Skin of body (tissue), 3 donors: ENCODE measurements at places on chromosomes 5 and 9. TPM values are rescaled to one million over a fixed set of nuclear protein-coding genes. Genes with fewer than 3 reads are reported as not detected.

DNA sequence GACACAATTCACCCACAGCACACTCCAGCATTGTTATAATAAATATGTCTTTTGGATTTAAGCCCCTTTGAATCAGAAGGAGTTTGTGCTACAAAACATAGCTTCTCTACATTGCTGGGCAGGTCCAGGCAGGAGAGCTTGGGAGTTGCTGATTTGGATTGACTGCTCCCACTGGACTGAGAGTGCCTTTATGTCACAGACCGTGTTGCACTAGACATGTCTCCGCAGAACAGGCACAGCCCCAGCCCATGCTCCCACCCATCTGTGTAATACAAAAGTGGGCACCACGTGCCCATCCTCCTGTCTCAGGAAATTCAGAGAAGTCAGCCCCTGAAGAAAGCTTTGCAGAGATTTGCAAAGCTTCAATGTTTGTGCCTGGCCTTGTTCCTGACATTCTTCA is 117.1 kb downstream of the MED10 start:
- DNase-seq: no peak

DNA sequence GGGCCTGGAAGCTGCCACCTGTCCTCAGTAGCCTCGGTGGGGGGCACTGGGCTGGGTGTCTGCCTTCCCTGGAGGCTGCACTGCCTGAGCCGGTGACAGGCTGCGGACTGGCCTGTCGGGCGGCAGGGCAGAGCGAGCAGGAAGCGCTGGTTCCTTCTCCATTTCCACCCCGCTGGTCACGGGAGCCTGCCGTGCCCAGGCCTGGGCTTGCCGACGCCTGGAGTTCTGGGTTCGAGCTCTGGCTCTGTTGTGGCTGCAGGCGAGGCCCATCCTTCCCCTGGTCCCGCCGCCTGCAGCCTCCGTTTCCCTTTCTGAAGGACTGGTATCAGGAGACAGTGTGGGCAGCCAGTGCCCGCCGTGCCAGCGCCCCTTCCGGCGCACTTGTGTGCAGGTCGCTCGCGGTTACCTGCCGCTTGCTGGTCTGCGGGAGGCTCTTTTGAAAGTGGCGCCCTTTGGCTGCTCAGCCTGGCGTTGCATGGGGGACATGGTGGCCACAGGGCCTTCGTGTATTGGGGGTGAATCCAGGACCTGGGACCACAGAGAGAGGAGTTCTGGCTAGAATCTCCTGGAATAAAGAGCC is 34.0 kb downstream of the RXRA start:
- no peak for DNase-seq

DNA sequence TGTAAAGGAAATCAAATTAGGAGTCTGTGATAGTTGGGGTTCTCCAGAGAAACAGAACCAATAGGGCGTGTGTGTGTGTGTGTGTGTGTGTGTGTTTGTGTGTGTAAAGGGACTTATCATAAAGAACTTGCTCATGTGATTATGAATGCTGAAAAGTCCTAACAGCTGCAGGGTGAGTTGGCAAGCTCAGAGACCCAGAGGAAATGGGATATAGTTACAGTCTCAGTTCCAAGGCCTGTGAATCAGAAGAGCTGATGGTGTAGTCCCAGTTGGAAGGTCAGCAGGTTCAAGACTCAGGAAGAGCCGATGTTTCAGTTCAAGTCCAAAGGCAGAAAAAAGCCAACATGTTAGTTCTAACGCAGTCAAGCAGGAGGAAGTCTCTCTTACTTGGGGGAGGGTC is 214.2 kb downstream of the ELAVL2 start:
- peak; percentile 35 for DNase-seq

- no peak for DNase-seq
Measured at GRCh38 chr9:6818292-6818922, 60.6 kb downstream of the KDM4C start.

- DNase-seq: no peak
Measured at GRCh38 chr5:128192368-128192767, 108.8 kb downstream of the SLC12A2 start.

DNA sequence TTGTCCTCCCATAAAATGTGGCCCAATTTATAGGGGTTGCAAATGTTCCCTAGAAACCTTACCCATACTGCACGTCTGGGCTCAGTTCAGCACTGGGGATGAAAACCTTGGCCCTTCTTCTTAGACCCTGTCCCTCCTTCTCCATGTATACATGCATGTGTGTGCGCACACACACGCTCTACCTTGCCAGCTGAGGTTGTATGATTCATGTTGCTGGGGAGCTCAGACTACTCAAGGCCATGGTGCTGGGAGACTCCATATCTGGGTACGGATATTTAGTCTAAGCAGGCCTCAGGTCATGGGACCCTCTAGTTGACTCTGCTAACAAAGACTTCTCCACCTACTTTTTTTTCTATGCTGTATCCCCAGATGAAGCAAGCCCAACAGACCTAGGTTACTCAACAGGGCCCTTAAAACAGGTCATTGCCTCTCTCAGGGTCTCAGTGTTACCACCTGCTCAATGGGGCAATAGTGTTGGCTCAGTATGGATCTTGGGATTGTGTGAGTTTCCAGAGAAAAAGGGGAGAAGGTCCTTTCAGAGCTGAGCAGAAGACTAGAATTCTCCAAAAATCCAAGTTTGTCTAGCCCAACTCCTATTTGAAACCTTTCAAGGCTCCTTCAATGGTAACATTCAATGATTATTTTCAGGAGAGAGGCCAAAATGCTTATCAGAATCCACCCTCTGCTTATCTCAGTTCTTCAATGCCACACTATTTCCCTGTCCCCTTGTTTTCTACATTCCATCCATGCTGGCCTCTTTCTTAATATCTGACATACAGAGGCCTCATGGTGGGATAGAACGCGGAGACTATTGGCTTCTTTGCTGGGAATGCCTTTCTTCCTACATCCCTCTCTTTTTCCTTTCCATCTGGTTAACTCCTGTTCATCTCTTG is 123.6 kb upstream of the PITX1 start:
- no peak for DNase-seq

The PCDHGB6 gene
- 5.6 TPM for total RNA-seq

The RNF208 gene
- total RNA-seq: 0.20 TPM

- DNase-seq: no peak
Measured at GRCh38 chr9:131840220-131840619, 100.3 kb upstream of the RAPGEF1 start.

- DNase-seq: no peak
Measured at GRCh38 chr5:107134931-107135330, 535.8 kb downstream of the EFNA5 start.

The PCDHGA7 gene
- total RNA-seq: 3.5 TPM

The BSPRY gene
- 3.9 TPM for total RNA-seq

The SPATA31E1 gene
- total RNA-seq: not detected

DNA sequence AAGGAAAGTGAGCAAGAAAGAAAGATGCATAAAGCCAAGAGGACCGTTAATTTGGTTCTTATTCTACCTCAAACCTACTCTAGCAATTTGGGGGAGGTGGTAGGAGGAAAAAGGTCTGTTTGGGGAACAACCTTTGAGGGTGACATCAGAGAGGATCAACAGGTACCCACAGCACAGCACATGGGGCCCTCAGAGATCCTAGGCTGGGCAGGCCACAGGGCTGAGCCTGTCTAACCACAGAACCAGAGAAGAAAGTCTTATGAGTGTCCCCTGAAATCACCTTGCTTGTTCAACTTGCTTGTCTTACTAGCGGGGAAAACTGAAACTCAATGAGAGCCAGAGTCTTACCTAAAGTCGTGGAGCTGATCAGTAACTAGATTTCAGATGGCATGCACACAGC is 385.2 kb downstream of the SPOCK1 start:
- no peak for DNase-seq

DNA sequence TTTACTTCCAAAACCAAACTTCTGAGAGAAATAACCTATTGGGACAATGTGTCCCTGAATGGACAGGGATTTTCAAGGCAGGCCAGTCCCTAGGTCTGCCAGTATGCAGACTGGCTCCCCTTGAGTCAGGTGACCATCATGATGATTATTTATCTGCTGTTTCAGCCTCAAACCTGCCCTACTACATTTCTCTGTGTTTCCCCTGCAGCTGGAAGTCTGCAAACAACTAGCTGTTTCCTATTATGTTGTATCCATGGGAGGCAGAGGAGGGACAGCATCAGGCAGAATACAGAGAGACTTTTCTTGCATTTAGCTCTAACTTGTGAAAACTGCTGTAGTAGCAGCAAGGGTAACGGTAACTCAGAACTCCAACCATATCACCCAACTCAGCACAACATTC is 36.2 kb upstream of the IFNK start:
- no peak for DNase-seq

The TBC1D2 gene
- total RNA-seq: 3.2 TPM

DNA sequence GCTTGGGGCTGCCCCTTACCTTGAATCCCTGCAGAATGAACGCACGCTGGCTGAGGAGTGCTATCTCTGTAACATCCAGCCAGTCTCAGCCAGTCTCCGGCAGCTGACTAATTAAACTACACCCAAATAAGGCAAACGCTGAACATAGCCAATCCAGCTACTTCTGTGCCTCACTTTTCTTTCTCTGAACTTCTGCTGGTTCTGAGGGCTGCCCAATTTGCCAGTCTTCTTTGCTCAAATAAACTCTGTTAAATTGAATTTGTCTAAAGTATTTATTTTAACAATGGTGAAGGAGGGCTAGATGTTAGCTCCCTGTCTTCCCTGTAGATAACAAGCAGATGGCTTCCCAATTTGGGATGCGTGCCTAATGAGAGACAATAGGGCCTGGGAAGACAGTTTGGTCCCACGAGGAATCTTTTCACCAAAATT is 154.0 kb upstream of the NFIL3 start:
- no peak for DNase-seq

The PBX3 gene
- total RNA-seq: 15.3 TPM

- peak; percentile 38 for DNase-seq
Measured at GRCh38 chr5:3595006-3595961, at the start of gene IRX1. Gene IRX1, plus strand, starts transcription at chr5:3595832. Its CDS starts 274 bp downstream, at chr5:3596106.

The CBY3 gene
- not detected for total RNA-seq

DNA sequence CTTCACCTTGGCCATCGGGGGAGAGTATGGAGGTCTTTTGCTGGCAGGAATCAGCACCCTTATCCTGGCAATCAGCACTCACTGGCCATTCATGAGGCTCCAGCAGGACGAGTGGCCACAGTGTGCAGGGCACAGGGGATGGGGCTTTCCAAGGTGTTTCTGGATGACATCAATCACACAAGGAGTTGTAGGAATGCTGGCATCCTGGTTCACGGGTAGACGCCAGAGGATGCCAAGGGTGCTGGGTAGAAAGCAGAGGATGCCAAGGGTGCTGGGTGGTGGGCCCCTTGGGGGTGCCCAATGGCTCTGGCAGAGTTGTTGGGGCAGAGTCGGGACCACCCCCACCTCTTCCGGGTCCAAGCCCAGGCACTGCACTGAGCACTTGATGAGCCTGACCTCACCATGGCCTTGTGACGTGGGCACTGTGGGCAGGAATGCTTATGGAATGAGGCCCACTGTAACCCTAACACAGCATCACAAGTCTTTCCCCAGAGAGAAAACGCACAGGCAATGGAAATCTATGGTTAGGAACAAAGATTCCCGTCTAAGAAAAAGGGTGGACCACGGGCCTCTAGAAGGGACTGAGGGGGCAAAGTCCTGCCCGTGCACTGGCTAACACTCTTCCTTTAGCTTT is 29.1 kb downstream of the CEL start:
- no peak for DNase-seq

The APBA1 gene
- 7.7 TPM for total RNA-seq

DNA sequence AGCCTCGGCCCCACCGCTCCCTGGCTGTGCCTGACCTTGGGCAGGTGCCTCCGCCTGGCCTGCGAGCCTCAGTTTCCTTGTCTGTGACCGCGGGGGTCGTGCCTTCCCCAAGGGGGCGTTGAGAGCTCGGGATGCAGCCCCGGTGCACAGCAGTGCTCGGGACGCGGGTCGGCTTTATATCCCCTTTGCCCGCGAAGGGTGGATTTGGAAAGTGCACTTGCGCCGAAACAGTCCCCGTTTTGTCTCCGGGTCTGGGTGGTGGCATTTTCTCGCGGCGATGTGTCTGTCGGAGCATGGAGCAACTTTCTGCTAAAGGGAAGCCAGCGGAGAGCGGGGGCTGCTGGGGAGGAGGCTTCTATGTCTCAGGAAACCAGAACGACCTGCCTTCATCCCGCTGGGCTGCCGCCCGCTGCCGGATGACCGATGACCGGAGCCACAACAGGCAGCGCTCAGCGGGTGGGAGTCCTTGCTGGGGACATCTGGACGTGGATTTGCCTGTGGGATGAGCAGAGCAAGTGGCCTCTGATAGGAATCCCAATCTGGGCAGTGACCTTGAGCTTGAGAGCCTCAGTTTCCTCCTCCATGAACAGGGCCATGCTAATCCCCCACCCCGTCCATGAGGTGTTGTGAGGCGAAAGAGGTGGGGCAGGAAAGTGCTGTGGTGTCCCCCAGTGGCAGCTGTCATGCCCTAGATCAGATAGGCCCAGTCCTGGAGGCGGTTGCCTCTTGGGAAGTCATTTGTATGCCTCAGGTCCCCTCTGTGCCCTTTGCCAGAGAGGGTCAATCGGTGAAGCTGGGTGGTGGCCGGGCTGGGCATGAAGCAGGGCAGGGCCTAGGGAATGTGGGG is 651 bp downstream of the HRH2 start:
- no peak for DNase-seq

- no peak for DNase-seq
Measured at GRCh38 chr5:36623832-36624231, 17.4 kb downstream of the SLC1A3 start.

GRCh38 chr5:8660133-8660893 is 791.4 kb downstream of the MTRR start:
- peak; percentile 14 for DNase-seq

GRCh38 chr5:59049095-59049494 is 466.2 kb downstream of the RAB3C start:
- DNase-seq: no peak

DNA sequence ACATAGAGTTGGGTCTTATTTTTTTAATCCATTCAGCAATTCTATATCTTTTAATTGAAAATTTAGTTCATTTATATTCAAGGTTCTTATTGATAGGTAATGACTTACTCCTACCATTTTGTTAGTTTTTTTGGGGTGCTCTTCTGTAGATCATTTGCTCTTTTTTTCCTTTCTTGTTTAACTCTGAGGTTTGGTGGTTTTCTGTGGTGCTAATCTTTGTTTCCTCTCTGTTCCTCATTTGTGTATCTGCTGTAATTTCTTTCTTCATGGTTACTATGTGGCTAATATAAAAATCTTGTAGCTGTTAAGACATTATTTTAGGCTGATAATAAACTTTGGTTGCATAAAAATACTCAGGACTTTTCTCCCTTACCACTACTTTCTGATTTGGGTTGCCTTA is 181.6 kb upstream of the DMRTA1 start:
- no peak for DNase-seq

GRCh38 chr9:91927922-91928510 is 22.0 kb downstream of the ROR2 start:
- DNase-seq: no peak

- DNase-seq: no peak
Measured at GRCh38 chr5:96659170-96659569, 3.0 kb upstream of the CAST start.

The FBP2 gene
- total RNA-seq: 5.5 TPM

DNA sequence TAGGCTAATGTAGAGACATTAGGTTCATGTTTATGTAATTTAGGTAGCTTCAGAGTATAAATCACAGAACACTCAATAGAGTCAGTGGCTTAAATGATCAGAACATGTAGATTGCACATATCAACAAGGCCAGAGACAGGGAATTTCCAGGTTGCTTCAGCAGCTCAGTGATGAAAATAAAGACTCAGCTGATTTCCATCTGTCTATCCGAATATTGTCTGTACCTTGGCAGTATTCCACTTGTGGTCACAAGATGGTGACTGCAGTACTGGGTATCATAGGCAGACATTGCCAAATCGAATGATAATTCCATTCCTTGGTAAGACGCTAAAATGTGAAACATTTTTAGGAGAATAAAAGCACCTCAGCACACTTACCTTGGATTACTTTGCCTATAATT is 702.2 kb downstream of the MAT2B start:
- no peak for DNase-seq

GRCh38 chr9:135146766-135147473 is 59.5 kb downstream of the OLFM1 start:
- no peak for DNase-seq
